ENCODE measurements at places on chromosomes 5 and 9. TPM values are rescaled to one million over a fixed set of nuclear protein-coding genes. Genes with fewer than 3 reads are reported as not detected.

Gene ZFP2
- 0.29 TPM for polyA plus RNA-seq

Gene NR5A1
- not detected for polyA plus RNA-seq

Gene TMEM215
- not detected for polyA plus RNA-seq

Gene GLDC
- 4.1 TPM for polyA plus RNA-seq

- no peaks in the 10 kb centered on the region for H3K36me3 ChIP-seq
- H3K27ac ChIP-seq, result no peak overlapping the region
- H3K4me1 ChIP-seq, result peaks cover 6% of the 10 kb centered on the region
- H3K4me3 ChIP-seq, result peak overlapping the region; percentile 35
Observed at GRCh38 chr9:129597355-129598088, 23.4 kb downstream of the C9orf50 start.

DNA sequence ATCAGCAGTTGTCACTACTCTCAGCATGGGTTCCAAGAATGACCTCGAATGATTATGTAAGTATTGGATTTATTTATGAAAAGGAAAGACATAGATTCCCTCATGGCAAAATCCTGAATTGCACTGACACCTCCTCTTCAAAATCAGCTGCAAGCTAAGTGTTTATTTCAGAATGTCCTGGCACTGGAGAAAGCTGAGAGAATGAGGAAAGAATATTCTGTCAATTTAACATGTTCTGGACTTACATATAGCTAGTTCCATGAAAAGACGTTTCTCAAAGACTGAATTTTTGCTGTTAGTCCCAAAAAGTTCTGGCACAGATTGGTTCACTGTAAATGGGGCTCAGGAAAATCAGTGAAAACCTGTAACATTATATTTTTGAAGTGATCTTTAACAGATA, 120.3 kb downstream of the NREP start:
- H3K4me3 ChIP-seq, result no peak overlapping the region
- no peak overlapping the region for H3K27ac ChIP-seq
- no peaks in the 10 kb centered on the region for H3K27me3 ChIP-seq
- DNase-seq, result no peak

DNA sequence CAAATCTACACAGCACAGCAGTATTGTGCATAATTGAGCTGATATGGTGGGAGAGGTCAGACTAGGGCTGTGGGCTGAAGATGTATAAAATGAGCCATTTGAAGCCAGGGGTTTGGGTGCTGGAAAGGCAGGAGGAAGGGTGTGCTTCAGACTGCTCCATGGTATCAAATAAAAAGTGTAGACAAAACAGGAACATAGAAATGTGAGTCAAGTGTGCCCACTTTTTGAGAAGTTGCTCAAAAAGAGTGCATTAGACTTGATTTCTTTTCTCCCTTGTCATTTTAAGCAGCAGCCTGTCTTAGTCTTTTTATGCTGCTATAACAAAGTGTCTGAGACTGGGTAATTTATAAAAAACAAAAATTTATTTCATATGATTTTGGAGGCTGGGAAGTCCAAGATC, 55.8 kb upstream of the ZFAND5 start:
- DNase-seq, result no peak
- no peak overlapping the region for H3K4me3 ChIP-seq

- H3K27ac ChIP-seq, result no peak overlapping the region
- H3K4me3 ChIP-seq, result no peak overlapping the region
- no peaks in the 10 kb centered on the region for H3K27me3 ChIP-seq
- H3K4me1 ChIP-seq, result no peaks in the 10 kb centered on the region
- H3K36me3 ChIP-seq, result peaks cover 63% of the 10 kb centered on the region
Observed at GRCh38 chr5:159198063-159199036, 11.0 kb downstream of the RNF145 start.

DNA sequence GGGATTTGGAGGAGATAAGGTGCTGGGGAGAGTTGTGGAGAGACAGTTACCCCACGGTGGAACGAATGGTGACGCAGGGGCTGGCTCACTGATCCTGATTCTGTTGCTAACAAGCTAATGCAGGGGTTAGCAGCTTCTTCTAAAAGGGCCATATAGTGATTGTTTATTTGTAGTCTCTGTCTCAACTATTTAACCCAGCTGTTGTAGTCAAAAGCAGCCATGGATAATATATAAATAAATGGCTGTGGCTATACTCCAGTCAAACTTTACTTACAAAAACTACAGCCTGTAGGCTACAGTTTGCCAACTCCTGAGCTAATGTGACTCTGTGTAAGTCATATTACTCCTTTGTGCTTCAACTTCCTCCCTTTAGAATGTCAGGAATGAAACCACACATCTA, 21.8 kb downstream of the STOM start:
- peaks cover 34% of the 10 kb centered on the region for H3K36me3 ChIP-seq
- peaks cover 28% of the 10 kb centered on the region for H3K4me1 ChIP-seq
- H3K27ac ChIP-seq, result no peak overlapping the region
- no peak for DNase-seq
- no peak overlapping the region for H3K4me3 ChIP-seq

DNA sequence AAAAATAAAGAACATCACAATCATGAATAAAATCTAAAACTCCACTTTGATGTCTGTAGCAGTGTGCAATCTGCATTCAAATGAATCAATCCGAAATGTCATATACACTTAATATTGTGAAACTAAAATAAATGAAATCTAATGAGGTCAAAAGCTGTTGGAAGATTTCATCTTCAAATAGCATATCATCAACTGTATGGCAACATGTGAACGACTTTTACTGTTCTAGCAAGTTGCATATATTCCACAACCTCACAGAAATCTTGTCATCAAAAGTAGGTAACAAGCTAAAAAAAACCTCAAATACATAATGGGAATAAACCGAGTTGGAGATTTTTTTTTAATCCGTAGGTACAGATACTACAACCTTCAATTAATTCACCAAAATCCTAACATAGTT, 1.2 kb downstream of the PTBP3 start:
- no peaks in the 10 kb centered on the region for H3K27me3 ChIP-seq
- DNase-seq, result no peak
- peak overlapping the region; percentile 99 for H3K4me3 ChIP-seq
- peak overlapping the region; percentile 95 for H3K27ac ChIP-seq
- H3K4me1 ChIP-seq, result peaks cover 3% of the 10 kb centered on the region

GRCh38 chr5:109326919-109327318, 82.9 kb downstream of the PJA2 start:
- H3K4me3 ChIP-seq, result no peak overlapping the region
- H3K27me3 ChIP-seq, result no peaks in the 10 kb centered on the region
- H3K27ac ChIP-seq, result no peak overlapping the region
- DNase-seq, result no peak

DNA sequence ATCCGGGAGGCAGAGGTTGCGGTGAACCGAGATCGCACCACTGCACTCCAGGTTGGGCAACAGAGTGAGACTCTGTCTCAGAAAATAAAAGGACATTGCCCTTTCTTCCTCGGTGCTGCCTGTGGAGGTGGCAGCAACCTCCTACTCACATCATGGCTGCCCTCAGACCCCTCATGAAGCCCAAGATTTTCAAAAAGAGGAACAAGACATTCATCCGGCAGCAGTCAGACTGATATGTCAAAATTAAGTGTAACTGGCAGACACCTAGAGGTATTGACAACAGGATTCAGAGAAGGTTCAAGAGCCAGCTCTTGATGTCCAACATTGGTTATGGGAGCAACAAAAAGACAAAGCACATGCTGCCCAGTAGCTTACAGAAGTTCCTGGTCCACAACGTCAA, 12.6 kb upstream of the PAX5 start:
- H3K36me3 ChIP-seq, result no peaks in the 10 kb centered on the region
- DNase-seq, result no peak
- no peak overlapping the region for H3K4me3 ChIP-seq
- H3K27ac ChIP-seq, result no peak overlapping the region
- H3K27me3 ChIP-seq, result peaks cover 33% of the 10 kb centered on the region
- H3K4me1 ChIP-seq, result no peaks in the 10 kb centered on the region

GRCh38 chr5:159047086-159047485, 52.6 kb downstream of the EBF1 start:
- DNase-seq, result no peak
- H3K4me1 ChIP-seq, result peaks cover 3% of the 10 kb centered on the region
- H3K4me3 ChIP-seq, result no peak overlapping the region
- H3K36me3 ChIP-seq, result no peaks in the 10 kb centered on the region
- no peaks in the 10 kb centered on the region for H3K27me3 ChIP-seq
- H3K27ac ChIP-seq, result no peak overlapping the region

Measured in SK-N-SH (cell line).